ENCODE measurements at places on chromosomes 4 and X.

DNA sequence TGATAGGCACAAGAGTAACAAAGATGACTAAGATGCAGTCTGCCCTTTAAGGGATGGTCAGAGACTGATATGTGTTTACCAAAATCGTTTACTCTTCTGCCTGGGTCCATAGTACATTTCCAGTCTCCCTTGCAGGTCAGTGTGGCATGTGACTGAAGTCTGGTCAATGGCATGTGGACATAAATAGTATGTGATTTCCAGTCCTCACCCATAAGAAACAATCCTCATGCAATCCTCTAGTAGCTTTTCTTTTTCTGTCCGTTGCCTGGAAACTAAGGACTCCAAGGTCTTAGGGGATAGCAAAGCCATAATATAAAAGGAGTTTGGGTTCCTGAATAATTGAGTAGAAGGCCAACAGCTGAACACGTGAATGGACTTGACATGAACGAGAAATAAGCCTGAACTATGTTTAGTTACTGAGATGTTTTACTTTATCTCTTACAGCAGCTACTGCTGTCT is 1.1 kb downstream of the SLC9B2 start:
- no peak for DNase-seq

DNA sequence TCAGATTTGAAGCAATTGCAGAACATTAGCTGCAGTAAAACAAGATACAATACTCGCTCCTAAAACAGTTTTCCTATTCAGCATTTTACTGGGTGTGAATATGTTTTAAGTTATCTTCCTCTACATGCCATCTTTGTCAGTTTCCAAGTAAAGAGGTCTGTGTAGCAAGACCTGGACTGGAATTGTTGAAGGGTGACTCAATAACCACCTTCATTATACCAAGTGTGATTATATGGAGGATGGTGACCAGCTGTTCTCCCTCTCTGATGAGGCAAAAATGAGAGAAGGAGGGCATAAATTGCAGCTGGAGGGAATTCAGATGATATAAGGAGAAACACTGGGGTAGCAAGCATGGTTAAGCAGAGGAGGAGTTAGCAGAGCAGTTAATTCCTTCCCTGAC is 922.1 kb upstream of the SLIT2 start:
- DNase-seq: no peak

DNA sequence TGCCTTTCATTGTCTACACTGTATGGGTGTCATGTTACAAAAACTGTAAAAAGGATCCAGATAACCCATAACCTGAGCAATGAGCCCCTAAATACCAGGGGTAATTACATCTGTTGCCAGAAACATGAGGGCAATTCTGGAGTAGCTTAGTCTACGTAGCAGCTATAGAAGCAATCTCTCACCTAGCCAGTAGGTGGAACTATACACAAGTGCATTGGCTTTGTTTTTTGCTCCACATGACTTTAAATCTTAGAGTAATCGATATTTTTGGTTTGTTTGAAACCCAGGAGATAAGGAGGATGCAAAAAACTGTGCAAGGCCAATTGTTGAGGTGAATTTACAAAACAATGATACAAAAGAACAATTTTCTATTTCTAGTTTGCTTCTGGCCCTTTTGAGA is 57.5 kb downstream of the GPR82 start:
- no peak for DNase-seq

DNA sequence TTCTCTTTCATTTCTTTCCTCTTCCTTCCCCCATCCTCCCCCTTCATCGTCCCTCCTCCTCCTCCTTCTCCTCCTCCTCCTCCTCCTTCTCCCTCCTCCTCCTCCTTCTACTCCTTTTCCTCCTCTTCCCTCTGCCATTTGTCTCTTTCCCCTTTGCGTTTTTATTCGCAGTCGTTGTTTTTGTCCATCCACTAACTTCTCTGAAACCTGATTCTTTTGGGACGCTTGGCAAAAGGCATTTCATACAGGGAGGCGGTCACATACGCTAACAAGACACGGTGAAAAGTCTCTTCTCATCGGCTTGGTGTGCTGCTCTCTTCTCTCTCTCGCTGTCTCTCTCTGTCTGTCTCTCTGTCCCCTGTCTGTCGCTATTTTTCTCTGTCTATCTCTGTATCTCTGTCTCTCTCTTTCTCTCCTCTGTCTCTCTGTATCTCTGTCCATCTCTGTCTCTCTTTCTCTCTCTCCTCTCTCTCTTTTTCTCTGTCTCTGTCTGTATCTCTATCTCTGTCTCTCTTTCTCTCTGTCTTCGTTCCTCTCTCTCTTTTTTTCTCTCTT is 5.4 kb upstream of the SHOX start:
- no peak for DNase-seq

GRCh38 chr4:121227341-121227792 is 63.2 kb upstream of the TNIP3 start:
- DNase-seq: no peak

DNA sequence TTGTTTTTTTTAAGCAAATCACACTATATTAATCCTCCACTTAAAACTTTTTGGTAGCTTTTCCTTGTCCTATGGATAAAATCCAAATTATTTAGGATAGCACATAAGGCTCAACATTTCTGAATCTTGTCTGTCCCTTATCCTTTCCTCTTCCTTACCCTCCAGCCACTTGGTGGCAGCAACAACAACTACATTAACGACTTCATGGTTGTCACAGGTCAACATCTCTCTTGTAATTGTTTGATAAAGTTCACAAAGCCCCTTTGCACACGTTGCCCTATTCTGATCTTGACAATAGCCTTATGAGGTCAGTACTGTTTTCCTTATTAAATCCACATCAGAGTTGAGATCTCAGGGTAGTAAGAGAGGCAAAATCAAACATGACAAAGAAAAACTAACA is 269.0 kb upstream of the PABPC4L start:
- peak; percentile 30 for DNase-seq

DNA sequence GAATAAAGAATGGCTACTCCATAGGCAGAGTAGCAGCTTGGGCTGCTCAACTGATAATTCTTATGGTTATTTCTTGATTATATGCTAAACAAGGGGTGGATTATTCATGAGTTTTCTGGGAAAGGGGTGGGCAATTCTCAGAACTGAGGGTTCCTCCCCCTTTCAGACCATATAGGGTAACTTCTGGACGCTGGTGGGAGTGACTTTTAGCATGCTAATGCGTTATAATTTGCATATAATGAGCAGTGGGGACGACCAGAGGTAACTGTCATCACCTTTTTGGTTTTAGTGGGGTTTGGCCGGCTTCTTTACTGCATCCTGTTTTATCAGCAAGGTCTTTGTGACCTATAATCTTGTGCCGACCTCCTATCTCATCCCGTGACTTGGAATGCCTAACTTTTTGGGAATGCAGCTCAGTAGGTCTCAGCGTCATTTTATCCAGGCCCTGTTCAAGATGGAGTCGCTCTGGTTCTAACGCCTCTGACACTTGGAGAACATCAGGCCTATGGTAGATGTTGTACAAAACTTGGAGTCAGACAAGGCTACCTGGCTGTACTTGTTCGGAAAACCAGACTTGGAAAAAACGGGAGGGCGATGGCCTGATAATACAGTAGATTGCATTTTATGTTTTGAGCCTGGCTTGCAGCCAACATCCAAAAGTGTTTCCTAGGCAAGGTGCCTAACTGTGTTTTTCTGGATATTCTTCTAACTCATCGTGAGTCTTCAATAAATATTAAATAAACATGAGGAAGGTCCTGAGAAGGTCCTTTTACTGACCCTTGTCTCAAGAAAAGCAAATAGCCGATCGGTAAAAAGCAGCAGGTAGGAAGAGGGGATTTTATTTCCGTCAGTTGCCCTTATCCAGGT is 1.8 kb upstream of the TMEM164 start:
- no peak for DNase-seq

GRCh38 chr4:7779432-7779768 is 160.3 kb downstream of the AFAP1 start:
- no peak for DNase-seq

DNA sequence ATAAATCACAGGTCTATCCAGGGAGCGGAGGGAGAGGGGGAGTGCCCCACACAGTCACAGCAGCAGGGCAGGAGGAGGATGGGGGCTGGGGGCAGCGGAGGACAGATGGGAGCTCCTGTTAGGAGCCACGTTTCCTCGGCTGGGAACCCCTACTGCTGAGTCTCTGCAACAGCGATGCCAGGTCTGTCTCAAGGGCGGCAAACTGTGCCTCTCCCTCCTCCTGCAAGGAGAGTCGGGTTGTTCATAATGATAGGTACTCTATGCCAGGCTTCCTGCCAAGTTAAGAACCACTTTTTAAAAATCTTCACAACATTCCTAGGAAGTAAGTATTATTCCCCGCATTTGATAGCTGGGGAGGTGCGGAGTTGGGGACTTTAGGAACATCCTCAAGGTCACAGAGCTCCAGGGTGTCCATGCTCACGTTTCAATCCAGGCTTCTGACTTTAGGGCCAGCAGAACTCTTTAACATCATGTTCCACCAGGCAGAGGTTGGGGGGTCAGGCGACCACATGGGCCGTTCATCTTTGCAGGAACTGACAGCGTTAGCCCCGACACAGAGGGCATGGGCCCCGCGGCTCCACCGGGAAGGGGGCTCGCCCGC is 98.3 kb upstream of the MAML3 start:
- DNase-seq: no peak

DNA sequence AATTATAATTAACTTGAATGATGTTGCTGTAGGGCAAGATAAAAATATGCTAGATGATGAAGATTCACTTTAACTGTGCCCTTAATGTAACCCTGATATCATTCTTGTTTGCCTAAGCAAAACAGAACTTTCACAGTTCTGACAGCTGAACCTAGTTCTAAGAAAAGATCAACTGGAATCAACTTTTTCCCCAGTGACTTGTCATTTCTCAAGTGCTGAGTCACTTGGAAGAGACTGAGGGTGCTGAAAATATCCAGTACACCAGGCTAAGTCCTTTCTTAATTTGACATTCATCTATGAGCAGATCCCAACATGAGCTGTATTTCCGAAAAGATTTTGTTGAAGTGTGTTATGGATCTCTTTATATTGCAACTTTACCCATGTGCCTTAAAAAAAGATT is 140.4 kb downstream of the MID1IP1 start:
- DNase-seq: no peak

GRCh38 chr4:5746250-5746649 is 35.2 kb downstream of the EVC start:
- no peak for DNase-seq

DNA sequence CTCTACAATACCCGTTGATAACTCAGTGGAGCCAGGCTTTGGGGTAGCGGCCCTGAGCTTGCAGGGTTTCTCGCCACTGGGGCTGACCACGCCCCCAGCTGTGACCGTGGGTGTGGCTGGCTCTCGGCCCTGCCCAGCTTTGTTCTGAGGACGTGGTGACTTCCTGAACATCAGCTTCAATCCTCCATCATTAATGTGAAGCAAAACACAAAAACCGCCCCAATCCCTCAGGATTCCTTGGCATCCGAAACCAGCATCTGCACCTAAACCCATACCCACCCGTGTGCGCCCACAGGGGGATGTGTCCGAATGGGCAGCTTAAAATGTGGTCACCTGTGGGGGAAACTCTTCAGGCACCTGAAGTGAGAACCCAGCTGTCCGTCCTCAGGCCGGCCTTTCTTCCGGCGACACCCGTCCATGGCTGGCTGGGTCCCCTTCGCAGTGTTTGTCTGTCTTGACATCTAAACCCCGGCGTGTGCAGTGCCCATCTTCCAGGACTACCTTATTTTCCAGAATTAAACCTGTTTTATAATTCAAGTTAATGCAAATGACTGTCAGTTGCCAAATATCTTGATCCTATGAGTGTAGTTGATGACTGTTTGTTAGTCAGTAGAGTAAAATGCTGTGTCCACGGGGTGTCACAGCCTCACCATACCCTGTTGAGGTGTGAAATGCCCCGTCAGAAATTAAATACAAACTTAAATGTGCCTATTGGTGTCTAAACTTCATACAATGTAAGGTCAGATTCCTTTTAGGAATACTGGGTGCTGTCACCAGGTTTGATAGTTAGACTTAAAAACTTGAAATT is 27.3 kb downstream of the NELFA start:
- DNase-seq: no peak

DNA sequence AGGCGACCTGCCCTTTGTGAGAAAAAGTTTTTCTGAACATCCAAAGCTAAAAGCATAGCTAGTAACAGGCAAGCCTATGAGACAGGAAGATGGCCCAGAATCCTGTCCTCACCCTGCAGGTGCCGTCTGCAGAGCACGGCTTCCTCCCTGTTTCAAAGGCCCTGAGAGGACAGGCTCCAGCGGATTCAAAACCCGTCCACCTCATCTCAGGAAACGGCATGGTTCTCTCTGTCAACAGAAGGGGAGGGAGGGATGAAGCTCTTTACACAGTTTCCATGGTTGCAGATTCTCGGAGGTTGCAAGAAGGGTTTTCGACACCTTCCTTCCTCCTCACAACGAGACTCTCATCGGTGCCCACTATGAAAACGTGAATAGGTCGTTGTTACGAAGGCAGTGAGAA is 8.3 kb downstream of the PPP2R3B start:
- no peak for DNase-seq

- DNase-seq: no peak
Measured at GRCh38 chr4:144410230-144410783, 235.6 kb upstream of the HHIP start.

GRCh38 chrX:27715610-27716009 is 92.2 kb upstream of the MAGEB10 start:
- no peak for DNase-seq

- DNase-seq: no peak
Measured at GRCh38 chrX:46860557-46860956, 23.7 kb downstream of the RP2 start.

DNA sequence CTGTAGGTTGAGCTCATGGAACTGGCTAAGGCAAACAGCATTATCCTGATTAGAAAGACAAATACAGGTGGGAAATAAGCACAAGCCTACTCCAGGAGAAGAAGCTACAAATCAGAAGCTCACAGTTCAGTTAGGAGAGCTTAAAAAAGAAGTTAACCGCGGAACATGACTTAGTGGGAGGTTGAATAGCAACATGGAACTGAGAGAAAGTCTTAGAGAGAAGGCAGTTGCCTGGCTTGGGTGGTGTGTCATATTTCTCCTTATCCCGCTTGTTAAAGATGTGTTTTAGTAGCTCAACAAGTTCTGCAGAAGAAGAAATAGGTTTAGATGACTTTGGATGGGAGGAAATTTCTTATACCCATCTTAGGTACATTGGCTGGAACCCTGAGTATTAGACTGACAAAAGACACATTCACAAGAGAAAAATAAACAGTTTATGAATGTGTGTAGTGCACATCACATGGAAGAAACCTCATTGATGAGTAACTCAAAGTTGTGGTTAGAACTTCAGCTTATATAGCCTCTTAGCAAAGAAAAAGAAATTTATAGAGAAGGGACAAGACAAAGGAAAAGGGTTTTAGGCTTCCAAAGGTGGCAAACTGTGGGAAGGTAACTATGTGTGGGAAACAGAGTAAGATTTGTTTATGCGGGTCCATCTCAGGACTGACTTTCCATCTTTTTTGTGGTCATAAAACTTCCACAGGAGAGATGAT is 37.4 kb upstream of the RXFP1 start:
- DNase-seq: no peak

DNA sequence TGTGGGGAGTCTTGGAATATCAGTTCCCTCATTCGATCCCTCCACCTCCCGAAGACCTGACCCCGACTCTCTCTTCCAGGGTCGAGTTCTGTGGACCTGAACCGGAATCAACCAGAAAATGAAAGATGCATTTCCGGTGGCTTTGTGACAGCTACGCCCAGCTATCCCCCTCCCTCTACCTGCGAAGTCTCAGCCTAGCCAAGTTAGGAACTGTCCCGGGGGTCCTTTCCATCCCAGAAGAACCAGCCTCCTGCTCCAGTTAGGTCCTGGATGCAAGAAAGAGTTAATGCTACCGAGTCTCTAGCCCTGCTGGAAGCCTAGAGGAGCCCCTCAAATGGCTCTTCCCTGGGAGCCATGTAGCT is 13.4 kb upstream of the ETDC start:
- no peak for DNase-seq

- DNase-seq: no peak
Measured at GRCh38 chr4:76830964-76831703, 66.8 kb downstream of the SOWAHB start.

- no peak for DNase-seq
Measured at GRCh38 chr4:1599491-1600210, 84.5 kb downstream of the FAM53A start.
